ENCODE measurements at places on chromosomes 7 and 10. TPM values are rescaled to one million over a fixed set of nuclear protein-coding genes. Genes with fewer than 3 reads are reported as not detected.

Gene IL2RA
- 0.87 TPM for polyA plus RNA-seq

Gene CCDC172
- polyA plus RNA-seq, result not detected

DNA sequence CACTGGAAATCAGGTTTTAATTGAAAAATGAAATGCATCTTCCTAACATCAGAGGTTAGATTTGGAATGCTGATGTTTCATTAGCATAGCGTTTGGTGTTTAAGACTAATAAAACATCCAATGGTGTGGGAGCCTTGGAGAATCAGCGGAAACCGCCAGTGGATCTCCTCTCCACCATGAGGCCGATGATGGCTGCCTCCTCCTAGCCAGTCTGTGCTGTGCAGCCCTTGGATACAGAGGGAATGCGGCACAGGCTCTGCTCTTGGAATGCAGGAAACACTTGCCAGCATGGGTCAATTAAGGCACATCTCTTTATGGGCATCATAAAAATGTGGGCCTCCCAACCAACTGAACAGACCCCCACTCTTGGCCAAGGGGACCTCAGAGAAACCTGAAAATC is 259.9 kb downstream of the GLRX3 start:
- DNase-seq, result no peak

GRCh38 chr7:128945668-128946366 is 8.1 kb downstream of the IRF5 start:
- no peak for DNase-seq
